ENCODE measurements at places on chromosomes 1 and 21.
A peak's percentile ranks its signal among the peaks of the same experiment; 100 is the strongest.

- no peak for DNase-seq
These were observed 299.1 kb upstream of the NRIP1 start for GRCh38 chr21:15363921-15364320.

GRCh38 chr1:67748630-67749029 lies 63.6 kb downstream of the GADD45A start:
- DNase-seq = peak; percentile 55

GRCh38 chr1:207389728-207390464 lies 64.2 kb upstream of the CR2 start:
- DNase-seq = no peak

DNA sequence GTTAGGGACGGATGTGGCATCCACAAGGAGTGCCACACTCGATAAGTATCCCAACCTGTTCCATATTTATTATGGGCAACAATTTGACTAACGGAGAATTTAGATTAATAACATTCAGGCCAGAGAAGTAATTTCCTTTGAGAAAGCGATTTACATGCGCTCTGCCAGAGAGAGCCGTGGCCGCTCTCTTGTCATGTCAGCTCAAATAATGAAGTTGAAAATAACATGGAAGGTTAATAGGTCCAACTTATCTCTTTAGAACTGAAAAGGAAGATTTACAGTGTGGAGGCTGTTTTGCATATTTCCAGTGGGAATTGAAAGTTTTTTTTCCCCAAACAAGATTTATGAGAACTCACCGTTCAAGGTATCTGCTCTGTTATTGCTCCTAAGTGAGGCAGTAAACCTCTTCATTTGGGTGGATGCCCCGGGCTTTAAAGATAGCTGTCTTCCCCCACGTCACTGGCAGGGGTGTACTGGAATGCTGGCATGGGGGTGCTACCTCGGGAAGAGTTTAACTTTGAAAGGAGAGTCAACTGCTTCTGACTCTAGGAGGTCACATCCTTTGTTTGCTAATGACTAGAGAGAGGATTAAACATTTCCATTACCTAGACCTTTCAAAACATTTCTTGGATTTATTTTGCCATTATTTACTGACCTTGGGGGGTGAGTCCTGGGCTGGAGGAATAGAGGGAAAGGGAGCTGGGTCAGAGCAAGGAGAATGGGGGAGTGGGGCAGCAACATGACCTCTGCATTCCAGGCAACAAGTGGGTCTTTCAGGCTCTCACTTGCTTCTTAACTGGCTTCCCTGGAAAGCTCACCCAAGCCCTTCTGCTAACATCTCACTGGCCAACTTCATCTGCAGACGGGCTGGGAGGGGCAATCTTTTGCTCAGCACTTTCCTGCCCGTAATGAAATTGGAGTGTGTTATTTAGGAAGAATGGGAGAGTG lies 204.2 kb downstream of the CAMTA1 start:
- no peak for DNase-seq

DNA sequence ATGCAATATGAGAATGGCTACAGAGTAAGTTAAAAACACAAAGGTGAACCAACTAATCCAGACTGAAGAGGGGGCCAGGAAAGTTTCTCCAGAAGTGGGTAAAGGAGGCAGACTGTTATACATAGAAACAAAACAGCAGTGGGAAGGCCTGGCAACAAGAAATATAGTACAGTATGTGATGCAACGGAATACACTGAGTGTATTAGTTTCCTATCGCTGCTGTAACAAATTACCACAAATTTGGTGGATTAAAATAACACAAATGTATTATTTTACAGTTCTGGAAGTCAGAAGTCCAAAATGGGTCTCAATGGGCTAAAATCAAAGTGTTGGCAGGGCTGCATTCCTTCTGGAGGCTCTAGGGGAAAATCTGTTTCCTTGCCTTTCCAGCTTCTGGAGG lies 95.2 kb downstream of the ZSWIM5 start:
- DNase-seq = no peak

- no peak for DNase-seq
These were observed 6.6 kb downstream of the SCAF4 start for GRCh38 chr21:31725202-31725839.

DNA sequence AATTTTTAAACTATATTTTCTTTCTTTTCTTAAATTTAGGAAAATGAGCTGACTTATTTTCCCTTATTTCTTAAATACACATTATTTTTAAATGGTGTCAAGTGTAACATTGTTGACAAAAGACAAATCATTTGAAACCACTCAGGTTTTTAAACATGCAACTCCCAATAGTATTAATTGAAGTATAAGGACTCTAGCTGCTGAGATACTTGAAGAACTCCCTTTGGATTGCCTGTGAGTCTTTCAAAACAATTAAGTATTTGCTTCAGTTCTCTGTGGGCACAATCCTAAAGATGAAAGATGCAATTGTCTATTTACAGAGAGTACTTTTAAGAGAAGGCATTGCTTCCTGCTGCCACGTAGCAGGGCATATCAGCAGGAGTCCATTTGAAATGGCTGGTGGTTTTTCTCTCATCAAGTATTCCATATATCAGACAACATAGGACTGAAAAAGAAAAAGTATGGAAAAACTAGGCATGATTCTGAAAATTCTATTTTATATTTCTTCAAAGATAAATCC lies 373.4 kb downstream of the NEGR1 start:
- DNase-seq = no peak

DNA sequence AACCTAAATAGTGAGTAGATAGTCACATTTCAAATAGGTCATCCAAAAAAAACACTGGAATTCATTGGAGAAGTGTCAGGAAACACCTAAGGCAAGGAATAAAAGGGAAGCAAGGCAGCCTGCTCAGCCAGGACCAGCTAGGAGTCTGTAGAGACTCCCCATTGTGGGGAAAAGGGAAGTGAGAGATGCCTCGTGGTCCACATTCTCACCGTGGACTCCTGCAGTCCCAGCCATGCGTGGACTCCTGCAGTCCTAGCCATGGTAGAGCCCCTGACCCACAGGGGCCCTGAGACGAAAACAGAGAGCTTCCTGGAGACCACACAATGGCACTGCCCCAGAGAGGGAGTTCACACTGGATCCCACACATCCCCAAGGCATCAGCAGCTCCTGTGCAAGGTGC lies 97.5 kb downstream of the LRIG2 start:
- DNase-seq = no peak

GRCh38 chr1:109392037-109392787 lies 5.5 kb downstream of the SORT1 start:
- DNase-seq = peak; percentile 36

DNA sequence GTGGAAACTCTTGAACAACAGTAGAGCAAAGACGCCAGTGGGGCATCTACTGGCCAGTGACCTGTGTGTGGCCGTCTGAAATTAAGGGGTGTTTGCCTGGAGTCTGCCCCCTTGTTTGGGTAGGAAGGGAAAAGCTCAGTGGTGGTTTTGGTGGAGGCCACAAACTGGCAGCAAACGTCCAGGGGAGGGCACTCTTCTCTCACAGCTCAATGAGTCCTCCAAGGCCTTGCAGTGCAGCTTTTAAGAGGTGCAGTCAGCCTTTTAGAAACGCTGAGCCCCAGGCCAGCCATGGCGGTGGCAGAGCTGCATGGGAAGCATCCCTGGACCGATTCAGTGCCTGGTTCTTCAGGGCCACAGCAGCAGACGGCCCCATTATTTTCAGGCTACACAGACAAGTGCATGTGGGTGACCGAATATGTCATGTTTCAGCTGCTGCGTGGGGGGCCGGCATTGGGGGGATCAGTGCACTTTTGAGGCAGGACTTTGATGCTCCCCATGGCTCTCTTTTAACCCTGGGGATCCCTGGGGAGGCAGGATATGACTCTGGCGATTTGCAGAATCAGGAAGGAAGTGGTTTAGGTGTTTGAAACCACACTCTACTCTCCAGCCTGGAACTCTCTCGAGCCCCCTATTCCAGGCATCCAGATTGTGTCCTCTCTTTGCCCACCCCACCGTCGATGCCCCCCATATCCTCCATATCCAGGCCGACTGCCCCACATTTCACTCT lies 414.0 kb downstream of the PRDM2 start:
- peak; percentile 1 for DNase-seq

DNA sequence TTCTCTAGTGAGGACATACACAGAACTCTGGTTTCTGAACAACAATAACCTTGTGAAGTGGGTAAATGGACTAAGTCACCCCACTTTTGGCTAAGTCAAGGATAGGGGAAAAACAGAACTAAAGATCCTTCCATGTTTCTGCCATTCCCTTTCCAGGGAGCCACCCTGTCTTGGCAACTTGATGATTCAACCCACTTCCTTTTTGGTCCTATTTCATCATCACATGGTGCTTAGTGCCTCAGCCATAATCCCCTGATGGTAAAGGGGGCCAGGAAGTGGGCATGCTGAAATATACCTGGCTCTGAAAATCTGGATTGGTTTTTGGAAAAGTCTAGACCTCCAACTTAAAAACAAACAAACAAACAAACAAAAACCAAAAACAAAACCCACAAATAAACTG lies 206.4 kb upstream of the FOXD3 start:
- DNase-seq = peak; percentile 12

DNA sequence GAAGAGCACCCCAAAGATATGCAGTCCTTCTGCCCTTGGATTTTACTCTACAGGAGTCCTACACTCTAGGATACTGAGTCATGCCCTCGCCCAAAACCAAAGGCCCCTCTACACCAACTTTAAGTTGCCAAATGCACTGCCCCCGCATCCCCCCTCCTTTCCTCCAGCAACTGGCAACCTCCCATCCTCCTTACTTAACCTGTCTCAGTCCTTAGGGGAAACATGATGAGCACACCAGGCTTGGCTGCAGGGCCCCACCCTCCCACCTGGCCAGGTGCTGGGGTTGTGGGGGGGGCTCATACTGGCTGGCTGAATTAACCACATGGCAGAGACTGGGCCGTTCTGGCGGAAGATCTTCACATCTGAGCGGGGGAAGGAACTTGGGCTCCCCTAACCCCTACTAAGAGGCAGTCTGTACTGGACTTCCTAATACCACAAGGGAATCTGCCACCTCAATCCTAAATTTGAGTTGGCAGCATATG lies 1.2 kb downstream of the HDGF start:
- DNase-seq = no peak

GRCh38 chr1:219414250-219414649 lies 198.7 kb downstream of the ZC3H11B start:
- DNase-seq = no peak

DNA sequence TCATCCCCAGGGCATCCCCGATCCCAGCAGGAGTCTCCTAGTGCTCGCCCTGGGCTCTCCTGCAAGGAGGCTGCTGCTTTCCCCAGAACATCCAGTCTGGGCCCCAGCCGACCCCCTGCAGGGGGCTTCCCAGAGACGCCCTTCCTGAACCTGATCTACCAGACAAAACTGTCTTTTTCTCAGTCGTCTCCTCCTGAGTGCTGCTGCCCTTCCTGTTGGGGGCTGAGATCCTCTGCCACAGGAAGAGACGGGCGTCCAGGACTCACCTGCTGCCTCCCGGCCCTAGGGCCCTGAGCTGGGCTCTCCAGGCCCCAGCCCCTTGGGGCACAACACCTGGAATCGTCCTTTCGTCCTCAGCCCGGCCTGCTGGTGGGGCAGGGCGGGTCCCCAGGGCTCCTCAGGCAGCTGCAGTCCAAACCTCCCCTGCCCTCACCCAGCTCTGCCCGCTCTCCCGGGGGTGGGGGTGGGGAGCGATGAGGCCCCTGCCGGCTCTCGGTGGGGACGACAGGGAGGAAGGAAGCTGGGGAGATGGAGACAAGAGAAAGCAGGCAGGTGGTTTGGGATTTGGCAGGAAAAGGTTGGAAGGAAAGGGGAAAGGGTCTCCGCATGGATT lies 36.9 kb downstream of the TP73 start:
- DNase-seq = no peak

- no peak for DNase-seq
These were observed 167.6 kb downstream of the RHOU start for GRCh38 chr1:228902781-228903433.

DNA sequence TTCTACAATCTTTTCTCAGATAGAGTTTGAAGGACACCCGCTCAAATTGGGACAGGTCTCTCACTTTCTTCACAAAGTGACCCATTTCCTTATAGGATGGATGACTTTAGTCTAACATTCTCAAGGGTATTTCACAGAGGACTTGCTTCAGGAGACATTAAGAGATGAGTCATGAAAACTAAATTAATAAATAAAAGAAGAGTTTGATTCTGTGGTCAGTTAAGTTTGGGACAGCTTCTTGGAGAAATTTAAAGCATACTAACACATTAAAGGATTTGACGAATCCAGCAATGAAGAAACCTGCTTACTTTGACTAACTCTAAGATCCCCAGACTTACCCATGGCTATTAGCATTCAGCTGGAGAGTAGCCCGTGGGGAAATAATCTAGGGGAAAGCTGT lies 95.6 kb upstream of the RAB3GAP2 start:
- no peak for DNase-seq
